ENCODE measurements at places on chromosomes 5 and 9.
A peak's percentile ranks its signal among the peaks of the same experiment; 100 is the strongest.

GRCh38 chr5:57531333-57531732 is 48.7 kb upstream of the ACTBL2 start:
- DNase-seq = no peak

- no peak for DNase-seq
Observed at GRCh38 chr9:73154722-73155121, 3.1 kb downstream of the ANXA1 start.

GRCh38 chr5:33808699-33809098 is 83.1 kb downstream of the ADAMTS12 start:
- no peak for DNase-seq

GRCh38 chr5:180498378-180498777 is 4.2 kb downstream of the CNOT6 start:
- DNase-seq = no peak

DNA sequence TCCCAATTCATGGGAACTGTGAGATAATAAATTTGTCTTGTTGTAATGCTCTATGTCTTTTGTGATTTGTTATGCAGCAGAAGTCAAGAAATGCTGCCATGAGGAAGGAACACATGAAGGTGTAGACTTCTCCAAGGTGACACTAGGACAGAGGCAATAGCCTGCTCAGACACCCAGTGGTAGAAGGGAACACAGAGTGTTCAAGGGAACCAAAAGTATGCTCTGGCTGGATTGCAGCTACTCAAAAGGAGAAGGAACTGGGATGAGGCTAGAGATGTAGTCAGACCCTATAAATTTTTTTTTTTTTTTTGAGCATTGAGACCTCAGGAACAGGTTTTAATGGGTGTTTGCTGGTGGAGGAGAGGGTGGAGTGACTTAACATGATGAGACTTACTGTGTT is 232.5 kb downstream of the PARP8 start:
- DNase-seq = no peak

DNA sequence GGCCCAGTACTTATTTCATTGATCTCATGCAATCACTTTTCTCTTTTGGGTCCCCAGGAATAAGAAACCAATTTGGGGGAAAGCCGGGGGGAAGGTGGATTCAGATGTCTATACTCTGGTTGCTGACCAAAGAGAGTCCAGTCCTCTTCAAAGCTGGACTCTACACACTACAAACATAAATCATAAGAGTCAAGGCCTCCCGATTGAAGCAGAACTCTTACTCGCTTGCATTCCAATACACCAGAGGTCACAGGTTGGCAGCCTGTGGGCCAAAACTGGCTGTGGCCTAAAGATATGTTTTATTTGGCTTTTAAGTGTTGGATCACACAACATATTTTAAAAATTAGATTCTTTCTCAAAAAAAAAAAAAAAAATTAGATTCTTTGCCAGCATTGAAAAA is 311.4 kb upstream of the MSX2 start:
- DNase-seq = no peak

- DNase-seq = no peak
Observed at GRCh38 chr9:89309166-89309565, 1.8 kb upstream of the CKS2 start.

- no peak for DNase-seq
Observed at GRCh38 chr9:14437354-14438231, 123.7 kb upstream of the NFIB start.

DNA sequence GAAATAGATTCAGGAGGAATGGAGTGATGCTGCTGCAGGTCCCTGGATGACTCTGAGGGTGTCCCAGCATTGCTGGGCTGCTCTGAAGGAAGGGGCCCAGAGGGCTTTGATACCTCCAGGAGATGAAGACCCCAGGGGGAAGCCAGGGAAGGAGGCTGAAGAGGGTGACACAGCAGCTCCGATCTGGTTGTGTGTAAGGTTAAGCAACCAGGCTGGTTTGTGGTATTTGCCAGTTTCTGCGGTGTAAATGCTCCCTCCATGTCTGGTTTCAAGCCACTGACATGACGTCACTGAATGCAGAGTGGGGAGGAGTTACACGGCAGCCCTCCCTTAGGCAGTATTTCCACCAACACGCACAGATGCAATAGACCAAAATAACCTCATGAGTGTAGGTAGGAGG is 40.0 kb upstream of the ORM1 start:
- peak; percentile 20 for DNase-seq

- DNase-seq = no peak
Observed at GRCh38 chr5:131285703-131286399, 22.0 kb downstream of the CDC42SE2 start.

DNA sequence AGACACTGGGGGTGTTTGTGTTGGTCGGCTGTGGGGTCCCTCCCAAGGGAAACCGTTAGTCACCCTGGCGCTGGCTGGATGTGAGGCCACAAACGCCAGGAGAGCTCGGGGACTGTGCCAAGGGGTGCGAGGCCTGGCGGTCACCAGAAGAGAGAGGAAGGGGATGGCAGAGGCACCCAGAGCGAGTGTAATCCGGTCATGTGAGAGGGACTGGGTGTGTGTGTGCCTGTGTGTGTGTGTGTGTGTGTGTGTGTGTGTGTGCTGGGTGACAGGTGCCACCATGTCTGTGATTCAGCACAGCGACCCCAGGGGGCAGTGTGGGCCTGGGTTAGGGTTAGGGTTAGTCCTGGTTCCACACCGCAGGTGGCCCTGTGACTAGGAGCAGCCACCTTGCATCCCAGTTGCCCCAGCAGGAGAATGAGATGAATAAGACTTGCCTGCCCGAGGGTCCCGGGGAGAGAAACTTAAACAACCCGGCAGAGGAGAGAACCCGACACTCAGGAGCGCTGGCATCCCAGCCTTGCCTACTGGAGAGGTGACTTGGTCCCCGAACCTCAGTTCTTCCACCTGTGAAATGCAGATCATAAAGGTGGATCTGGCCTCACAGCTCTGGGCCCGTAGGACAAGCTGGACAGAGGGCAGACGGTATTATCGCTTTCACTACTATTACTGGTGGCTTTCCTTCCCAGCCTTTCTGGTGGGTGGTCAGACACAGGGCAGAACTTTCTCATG is 1.4 kb upstream of the ADAMTSL2 start:
- DNase-seq = no peak

DNA sequence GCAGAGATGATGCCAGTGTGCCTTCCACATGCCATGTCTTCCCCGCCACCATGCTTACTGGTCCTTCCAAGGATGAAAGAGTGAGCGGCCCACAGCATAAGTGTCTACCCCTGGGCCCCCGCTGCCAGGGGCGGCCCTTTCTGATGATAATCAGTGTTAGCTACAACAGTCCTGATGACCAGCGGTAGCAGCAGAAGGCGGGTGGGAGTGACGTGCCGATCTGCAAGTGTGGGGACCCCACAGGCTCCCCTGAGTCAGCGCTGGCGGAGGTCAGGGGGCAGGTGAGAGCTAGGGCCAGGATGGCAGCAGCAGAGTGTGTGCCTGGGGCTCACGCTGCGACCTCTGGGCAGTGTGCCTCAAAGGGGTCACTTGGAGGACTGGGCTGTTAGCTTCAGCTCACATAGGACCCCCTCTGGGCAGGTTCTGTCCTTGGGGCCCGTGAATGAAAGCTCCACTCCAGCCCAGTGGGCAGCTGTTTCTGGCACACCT is 80.4 kb downstream of the HMCN2 start:
- DNase-seq = no peak

- no peak for DNase-seq
Observed at GRCh38 chr9:73239570-73240265, 88.1 kb downstream of the ANXA1 start.

GRCh38 chr5:168159425-168159824 is 132.0 kb upstream of the WWC1 start:
- DNase-seq = no peak

DNA sequence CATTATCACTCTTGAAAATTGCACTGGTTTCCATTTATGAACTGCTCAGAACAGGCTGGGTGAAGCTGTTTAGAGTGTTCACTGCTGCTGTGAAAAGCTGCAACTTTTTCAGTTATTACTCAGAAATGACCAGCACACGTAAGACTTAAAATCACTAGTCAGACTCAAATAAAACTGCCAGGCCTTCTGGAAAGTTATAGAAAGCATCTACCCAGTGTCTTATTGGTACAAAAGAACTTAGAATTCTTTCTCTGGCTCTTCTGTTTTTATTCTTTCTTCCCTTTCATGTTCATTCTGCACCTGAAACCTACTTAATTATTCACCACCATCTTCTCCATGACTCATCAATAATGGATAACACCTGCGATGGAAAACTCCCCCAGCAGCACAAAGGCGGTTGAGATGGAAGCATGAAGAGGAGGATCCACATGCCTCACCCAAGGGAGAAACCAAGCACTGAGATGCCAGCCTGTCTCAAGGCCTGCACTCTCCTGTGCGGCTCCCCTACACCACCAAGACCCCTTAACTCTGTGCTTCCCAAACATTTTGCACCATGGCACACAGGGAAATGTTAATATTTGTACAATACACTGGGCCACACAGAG is 171.9 kb downstream of the ENTREP1 start:
- no peak for DNase-seq

DNA sequence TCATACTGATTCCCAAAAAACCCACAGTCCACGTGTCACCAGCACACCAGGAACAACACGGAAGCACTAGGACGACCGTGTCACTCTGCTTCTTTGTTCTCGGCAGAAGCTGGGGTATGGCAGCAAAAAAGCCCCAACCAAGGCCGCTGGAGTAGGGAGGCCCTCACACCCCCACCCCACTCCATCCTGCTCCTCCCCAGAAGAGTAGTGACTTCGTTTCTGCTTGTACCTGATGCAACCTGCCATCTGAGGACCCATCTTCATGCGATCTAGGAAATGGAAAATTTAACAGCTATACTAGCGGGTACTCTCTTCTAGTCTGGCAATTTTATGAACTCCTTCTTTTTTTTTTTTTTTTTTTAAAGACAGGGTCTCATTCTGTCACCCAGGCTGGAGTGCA is 3.7 kb downstream of the UBAC1 start:
- no peak for DNase-seq

DNA sequence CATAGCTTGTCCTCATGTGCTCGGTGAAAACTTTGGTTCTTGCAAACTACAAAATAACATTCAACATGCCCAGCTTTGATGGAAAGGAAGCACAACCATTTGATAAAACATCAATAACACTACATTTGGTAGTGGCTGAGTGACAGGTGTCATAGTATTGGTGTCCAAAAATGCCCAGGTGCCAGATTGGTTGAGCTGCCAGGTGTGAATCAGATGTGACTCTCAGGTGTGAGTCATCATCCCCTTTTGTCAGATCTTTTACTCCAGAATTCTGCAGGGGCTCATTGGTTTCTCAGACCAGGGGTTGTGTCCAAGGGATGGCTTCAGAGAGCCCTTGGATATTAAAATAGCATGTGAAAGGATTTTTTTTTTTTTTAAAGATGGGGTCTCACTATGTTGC is 22.5 kb upstream of the POMT1 start:
- no peak for DNase-seq

DNA sequence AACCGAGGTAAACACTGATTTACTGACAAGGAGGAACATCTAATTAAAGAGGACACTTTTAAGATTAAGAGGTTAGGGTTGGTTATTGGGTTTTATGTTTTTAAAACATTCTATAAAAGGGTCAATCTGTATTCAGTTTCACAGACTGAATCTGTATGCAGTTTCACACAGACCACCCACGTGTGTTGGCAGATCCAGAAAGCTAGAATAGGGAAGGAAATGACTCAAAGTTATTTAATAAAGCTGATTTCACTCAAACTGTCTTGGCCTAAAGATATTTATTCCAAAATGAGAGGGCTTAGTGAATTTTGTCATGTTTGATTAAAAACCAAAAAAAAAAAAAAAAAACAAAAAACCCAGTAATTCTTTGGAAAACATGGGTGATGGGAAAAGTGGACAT is 140.2 kb downstream of the SLC24A2 start:
- no peak for DNase-seq

- no peak for DNase-seq
Observed at GRCh38 chr5:167576126-167576525, 715.3 kb upstream of the WWC1 start.

GRCh38 chr5:73387149-73387591 is 61.4 kb downstream of the FOXD1 start:
- no peak for DNase-seq

- DNase-seq = no peak
Observed at GRCh38 chr5:88929385-88929784, 46.4 kb upstream of the MEF2C start.

- DNase-seq = no peak
Observed at GRCh38 chr5:88678770-88679381, 204.1 kb downstream of the MEF2C start.

GRCh38 chr9:33124751-33125381 is 42.3 kb downstream of the B4GALT1 start:
- DNase-seq = no peak

DNA sequence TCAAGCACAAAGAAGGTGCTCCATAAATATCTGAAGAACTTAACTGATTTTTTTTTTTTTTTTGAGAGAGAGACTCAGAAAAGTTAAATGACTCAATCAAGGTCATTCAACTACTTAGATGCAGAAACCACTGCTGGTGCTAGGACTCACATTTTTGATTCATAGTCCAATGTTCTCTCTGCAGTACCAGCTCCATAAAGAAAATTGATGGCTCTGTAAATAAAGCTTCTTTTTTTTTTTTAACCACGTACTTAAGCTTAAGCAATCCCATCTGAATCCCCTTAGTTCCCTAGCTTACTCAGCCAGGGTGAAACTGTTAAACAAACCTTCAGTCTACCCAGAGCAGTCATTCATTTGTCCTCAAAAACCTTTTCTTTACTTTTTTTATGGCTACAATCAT is 657.0 kb upstream of the WWC1 start:
- no peak for DNase-seq

GRCh38 chr5:87121304-87122150 is 146.2 kb upstream of the RASA1 start:
- DNase-seq = no peak

Measured in amygdala (tissue), 56 donors.